ENCODE measurements at places on chromosomes 16 and 17.

DNA sequence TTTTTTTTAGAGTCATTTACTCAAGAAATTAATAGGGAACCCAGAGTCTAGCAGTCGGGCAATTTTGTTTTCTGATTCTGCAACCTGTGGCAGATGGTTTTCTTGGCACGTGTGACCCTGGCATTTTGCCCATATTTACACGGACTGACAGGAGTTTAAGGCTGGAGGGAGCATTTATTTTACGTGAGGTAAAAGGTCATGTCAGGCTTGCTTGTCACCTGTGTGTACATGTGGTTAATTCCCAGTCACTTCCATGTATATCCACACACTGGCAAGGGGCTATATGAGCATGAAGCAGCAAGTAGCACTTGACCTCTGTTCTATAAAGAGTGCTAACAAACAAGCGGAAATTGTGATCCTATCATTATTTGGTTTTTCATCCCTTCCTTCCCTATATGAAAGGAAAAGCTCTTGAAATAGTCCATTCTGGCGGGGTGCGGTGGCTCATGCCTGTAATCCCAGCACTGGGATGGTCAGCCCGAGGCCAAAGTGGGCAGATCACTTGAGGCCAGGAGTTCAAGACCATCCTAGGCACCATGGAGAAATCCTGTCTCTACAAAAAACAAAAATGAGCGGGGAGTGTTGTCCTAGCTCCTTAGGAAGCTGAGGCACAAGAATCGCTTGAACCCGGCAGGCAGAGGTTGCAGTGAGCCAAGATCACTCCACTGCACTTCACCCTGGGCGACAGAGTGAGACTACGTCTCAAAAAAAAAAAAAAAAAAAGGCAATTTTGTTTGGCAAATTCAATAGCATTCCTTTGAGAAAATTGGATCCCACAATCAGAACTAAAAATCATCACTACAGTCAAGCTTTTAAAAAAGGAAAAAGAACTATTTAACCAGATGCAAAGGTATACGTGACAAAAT is 2.1 kb downstream of the SPAG9 start:
- no peak for DNase-seq

DNA sequence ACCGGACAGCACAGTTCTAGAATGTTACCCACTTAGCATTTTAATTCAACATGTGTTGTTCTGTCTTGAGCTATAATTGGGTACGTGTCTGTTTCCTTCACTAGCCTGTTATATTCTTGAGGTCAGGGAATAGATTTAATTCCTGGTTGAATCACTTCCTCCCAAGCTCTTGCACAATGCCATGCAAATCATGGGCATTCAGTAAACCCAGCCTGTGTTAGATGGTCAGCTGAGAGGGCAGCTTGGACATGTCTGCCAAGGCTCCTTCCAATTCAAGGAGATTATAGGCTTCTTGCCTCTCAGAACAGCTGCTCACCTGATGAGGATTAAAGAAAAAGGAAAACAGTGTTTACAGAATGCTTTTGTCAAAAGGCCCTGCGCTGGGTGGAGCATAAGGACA is 12.6 kb downstream of the C1QTNF1 start:
- DNase-seq = peak; percentile 75

GRCh38 chr17:62931101-62931500 is 34.9 kb upstream of the TANC2 start:
- no peak for DNase-seq

DNA sequence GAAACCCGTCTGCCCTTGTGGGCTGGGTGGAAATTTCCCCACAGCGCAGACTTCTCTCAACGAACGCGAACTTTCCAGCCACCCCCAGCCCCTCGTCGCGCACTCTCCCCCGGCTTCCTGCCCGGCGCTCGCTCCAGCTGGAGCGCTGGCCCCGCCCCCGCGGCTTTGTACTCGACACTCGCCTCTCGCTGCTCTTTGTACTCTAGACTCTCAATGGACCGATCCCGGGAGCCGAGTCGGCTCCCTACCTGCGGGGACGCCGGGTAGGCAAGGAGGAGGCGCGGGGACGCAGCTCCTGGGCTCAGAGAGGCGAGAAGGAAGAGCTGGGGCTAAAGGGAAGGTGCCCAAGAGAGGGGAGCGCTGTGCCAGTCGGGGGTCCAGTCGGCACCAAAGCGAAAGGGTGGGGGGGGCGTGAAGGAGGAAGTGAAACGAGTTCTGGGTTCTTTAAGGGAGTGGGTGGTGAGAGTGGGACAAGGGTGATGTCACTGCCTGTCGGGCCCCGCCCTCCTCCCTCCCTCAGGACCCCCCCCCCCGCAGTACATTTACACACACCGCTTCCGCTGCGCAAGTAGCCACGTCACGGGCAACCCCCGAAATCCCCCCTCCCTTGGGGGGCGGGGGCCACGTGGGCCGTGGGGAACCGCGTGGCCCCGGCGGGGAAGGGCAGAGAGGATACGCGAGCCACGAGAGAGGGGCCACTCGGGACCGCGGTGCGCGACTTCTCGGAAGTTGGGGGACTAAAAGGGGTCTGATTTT is 9.7 kb downstream of the KDM6B start:
- peak; percentile 96 for DNase-seq

DNA sequence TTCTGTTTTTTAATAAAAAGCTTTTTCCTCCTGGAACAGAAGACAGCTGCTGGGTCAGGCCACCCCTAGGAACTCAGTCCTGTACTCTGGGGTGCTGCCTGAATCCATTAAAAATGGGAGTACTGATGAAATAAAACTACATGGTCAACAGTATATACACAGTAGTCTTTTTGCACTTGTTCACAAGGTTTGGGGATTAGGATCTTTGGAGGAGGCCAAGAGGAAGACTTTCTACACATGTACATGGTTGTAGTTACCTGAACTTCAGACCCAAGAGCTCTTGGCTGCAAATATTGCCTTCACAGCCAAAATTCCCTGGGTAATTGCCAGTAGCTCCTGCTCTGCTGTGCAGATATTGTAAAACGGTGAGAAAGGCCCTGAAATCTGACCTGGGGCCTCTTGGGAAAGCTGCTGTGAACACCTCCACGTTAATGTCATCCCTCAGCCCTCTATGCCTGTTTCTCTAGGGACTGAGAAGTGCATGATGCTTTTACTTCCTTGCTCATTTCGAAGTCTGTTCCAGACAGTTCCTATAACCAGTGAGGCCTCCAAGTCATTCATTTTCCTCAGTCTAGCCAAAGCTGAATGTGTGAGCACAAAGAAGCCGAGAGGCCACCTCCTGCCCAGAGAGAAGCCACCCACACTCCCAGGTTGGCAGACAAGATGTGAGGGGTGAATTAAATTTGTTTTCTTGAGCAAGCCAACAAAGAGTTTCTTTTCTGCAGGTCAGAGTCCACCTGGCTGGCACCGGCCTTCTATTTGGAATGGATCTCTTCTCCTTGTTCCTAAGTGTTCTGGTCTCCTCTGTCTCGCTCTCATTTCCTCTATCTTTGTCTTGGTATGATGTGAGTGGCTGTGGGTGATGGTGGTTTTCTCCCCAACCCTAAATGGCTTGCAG is 15.9 kb downstream of the ANKRD40 start:
- no peak for DNase-seq
